ENCODE measurements at places on chromosomes 5 and 9.

DNA sequence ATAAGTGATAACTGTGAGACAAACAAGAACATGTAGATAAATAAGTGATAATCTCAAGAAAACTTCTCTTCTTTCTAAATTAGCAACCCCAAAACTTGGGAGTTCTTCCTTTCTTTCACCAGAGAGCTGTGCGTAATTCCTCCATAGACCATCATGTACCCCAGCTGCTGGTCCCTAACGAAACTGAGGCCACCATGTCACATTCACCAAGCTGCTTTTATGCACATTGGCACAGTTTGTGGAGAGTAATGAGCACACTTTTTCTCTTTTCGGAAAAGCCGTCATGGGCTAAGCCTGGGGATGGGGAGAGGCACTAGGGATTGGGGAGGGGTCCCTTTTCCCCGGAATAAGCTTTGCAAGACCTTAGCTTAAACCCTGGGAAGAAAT lies 561.4 kb downstream of the BNC2 start:
- DNase-seq: no peak

DNA sequence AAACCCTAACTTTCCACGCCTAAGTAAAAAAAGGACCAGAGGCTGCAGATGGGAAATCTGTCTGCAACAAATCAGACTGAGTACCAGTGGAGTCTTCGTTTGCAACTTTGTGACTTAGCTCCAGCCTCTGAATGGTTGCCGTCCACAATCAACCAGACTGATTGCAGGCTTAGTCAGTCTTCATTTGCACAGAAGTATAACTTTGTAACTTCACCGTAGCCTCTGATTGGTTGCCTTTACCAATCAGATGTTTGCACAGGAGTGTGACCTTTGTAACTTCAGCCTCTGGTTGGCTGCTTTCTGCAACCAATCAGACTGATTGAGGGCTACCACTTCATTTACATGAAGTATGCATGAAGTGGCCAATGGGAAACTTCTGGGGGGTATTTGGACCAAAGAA lies 53.7 kb downstream of the TGFBR1 start:
- DNase-seq: no peak

DNA sequence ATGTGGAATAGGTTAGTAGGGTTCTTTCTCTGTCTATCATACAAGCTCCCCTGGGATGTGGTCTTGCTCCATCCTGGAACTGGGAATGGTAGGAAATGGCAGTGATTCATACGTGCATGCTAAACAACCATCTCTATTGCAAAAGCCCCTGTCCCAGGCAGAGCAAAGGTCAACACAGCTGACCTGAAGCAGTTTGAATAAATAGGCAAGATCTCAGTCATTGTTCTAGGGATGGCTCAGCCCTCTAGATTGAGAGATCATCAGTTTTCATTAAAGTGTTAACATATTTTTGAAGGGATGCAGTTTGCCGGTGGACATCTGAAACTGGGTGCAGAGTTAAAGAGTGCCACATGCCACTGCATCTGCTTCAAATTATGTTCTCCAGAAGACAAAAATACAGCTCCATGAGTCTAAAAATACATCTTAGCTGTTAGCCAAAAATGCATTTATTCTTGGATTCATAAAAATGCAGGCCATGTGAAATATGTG lies 224.1 kb downstream of the ESM1 start:
- no peak for DNase-seq

- no peak for DNase-seq
These were observed 409.4 kb upstream of the PTGER4 start for GRCh38 chr5:40270274-40270845.

DNA sequence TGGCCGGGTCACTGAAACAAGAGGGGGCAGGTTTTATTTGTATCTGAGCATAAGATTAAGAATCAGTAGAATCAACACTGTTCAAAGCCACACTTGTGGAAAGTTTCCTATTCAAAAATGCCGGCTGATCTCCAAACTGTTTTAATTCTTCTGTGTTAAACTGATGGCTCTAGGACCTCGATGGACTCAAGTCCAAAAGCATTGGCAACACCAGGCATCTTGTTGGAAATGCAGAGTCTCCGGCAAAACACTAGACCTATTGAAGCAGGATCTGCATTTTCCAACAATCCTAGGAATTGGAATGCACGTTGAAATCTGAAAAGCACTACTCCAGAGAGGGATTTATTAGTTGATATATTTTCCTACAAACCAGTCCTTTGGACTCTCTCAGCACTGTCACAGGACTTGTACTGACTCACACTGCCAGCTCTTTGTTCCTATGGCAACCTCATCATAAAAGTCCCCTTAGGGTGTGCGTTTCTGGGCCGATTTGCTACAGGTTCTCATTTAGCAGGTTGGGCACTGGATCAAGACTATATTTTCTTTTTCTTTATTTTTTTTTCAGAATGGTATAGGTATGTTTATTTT lies 48.1 kb upstream of the PCA3 start:
- DNase-seq: no peak

DNA sequence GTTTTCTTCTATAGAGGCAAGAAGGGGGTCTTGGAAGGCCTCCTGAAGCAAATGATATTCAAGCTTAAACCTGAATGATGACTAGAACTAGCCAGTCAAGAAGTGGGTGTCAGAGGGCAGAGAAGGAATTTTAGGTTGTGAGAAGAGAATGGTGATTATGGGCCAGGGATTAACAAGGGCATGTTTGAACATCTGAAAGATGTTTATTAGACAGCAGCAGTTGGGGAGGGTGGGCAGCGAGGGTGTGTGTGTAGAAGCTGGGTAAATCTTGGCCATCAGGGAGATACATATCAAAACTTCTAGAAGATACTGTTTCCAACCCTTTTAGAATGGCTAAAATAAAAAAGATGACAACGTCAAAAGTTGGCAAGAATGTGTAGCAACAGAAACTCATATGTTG lies 54.5 kb downstream of the MAN2A1 start:
- no peak for DNase-seq

All from CD4-positive, alpha-beta T cell treated with Interleukin-17A for 1 hour (primary cell).